ENCODE measurements at places on chromosomes 12 and 14.

GRCh38 chr12:121866331-121866730, 7.7 kb upstream of the HPD start:
- DNase-seq: no peak

DNA sequence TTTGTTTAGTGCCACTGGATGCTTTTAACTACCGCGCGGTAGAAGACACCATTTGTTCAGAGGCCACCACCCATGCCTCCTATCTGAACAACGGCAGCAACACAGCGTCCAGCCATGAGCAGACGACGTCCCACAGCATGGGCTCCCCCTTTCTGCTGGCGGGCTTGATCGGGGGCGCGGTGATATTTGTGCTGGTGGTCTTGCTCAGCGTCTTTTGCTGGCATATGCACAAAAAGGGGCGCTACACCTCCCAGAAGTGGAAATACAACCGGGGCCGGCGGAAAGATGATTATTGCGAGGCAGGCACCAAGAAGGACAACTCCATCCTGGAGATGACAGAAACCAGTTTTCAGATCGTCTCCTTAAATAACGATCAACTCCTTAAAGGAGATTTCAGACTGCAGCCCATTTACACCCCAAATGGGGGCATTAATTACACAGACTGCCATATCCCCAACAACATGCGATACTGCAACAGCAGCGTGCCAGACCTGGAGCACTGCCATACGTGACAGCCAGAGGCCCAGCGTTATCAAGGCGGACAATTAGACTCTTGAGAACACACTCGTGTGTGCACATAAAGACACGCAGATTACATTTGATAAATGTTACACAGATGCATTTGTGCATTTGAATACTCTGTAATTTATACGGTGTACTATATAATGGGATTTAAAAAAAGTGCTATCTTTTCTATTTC, 93.2 kb downstream of the FLRT2 start:
- no peak for DNase-seq

- no peak for DNase-seq
Measured at GRCh38 chr12:18546399-18546798, 191.4 kb downstream of the PLCZ1 start.

- DNase-seq: no peak
Measured at GRCh38 chr14:89212386-89213235, 204.4 kb downstream of the FOXN3 start.

- DNase-seq: no peak
Measured at GRCh38 chr12:49885663-49886461, 17.8 kb downstream of the FAIM2 start.
